ENCODE measurements at places on chromosomes 12 and 14.

- no peak for DNase-seq
Measured at GRCh38 chr12:23824358-23824757, 125.1 kb downstream of the SOX5 start.

GRCh38 chr12:1174659-1175058 lies 183.6 kb downstream of the ERC1 start:
- no peak for DNase-seq

DNA sequence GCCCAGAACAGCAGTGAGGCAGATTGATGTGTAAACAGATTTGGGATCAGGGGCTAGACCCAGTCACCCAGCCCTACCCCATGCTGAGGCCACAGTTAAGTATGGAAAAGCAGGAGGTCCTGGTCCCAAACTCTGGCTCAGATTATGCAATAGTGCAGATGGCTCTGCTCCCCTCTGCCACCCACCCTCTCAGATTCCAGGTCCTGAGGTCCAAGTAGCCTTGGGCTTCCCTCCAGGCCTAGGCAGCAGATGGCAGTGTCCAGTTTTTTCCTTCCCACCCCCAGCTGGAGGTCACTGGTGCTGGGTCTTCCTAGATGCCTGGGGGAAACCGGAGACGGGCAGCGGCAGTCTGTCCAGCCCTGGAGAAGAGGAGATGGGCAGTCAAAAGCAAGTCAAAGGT lies 2.8 kb upstream of the DHH start:
- DNase-seq, result no peak

DNA sequence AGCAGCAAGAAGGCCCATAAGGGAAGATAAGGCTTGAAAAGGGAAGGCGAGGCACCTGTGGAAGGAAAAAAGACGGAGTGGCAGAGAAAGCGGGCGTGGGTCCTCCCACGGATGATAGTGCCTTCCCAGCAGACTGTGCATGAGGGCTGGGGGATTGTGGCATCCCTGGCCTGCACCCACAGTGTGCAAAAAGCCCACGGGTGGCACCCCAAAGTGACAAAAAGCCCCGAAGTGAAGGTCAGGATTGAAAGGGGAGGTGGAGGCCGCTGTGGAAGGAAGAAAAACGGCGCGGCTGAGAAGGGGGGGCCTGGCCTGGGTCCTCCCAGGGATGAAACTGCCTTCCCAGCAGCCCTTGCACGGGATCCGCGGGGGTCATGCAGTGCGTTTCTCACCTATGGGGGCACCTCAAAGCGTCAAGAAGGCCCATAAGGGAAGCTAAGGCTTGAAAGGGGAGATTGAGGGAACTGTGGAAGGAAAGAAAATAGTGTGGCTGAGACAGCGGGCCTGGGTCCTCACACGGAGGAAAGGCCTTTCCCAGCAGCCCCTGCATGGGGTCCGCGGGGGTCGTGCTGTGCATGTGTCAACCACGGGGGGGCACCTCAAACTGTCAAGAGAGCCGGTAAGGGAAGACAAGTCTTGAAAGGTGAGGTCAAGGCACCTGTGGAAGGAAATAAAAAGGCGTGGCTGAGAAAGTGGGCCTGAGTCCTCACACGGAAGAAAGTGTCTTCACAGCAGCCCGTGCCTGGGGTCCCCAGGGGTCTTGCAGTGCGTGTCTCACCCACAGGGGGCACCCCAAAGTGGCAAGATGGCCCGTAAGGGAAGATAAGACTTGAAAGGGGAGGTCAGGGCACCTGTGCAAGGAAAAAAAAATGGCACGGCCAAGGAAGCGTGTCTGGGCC lies 274.1 kb downstream of the ALG10 start:
- no peak for DNase-seq

GRCh38 chr14:74618078-74618952 lies 6.3 kb upstream of the LTBP2 start:
- DNase-seq, result peak; percentile 10

GRCh38 chr14:68741839-68742470 lies 50.9 kb downstream of the ZFP36L1 start:
- DNase-seq, result no peak

DNA sequence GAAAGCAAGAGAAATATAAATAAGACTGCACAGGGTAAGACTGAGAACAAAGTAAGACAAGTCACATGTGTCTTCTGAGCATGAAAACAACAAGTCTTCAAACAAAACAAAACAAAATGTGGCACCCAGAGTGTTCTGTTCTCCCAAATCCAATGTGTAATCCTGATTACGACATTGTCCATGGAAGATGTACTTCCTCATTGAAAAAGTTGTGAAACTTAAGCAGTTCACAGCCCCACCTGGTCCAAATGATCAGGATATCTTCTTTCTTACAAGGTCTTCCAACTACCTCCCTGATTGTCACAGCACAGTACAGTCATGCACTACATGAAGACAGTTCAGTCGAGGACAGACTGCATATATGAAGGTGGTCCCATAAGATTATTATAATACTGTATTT lies 23.3 kb upstream of the NEK9 start:
- DNase-seq, result no peak

- no peak for DNase-seq
Measured at GRCh38 chr12:75981247-75982168, 50.1 kb downstream of the PHLDA1 start.

DNA sequence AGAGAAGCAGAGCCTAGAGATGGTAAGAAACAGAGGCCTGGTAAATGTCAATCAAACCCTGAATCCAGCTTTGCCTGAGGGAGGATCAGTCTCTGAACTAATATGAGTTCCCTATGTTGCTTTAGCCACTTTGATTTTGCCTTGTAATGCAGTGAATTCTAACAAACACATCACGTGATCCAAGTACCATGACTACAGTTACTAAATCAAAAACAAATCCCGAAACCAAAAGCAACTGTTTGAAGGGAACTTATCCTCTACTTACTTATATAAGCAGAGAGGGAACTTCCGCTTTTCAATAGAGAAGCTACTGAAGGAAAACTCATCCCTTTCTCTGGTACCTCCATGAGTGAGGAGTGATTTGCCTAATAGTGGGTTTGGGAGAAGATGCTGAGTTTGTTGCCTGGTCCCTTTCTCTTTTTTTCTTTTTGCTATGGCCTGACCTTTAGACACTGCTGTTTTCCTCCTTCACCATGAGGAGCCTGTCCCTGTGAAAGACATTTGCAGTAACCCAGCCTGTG lies 7.7 kb upstream of the PPTC7 start:
- no peak for DNase-seq

- DNase-seq, result no peak
Measured at GRCh38 chr12:130351326-130351725, 13.6 kb downstream of the PIWIL1 start.

DNA sequence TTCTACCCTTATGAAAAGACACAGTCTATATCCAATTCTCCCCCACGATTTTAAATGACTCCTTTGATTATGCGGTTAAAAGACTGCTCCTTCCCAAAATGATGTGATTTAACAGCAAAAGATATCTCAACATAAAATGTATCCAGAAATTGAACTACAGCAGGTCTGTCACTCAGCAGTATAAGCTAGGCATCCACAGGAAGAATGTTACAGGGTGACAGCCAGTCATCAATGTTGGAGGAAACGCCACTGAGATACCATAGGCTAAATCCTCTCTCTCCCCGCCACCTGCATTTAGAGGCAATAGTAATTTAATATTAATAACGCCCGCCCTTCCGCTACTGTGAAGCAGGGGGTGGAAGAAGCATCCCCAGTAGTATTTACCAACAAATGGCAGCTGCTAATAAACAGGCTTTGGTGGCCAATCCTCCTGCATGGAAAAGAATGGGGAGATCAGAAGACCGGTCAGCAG lies 613 bp downstream of the RECQL start:
- no peak for DNase-seq

DNA sequence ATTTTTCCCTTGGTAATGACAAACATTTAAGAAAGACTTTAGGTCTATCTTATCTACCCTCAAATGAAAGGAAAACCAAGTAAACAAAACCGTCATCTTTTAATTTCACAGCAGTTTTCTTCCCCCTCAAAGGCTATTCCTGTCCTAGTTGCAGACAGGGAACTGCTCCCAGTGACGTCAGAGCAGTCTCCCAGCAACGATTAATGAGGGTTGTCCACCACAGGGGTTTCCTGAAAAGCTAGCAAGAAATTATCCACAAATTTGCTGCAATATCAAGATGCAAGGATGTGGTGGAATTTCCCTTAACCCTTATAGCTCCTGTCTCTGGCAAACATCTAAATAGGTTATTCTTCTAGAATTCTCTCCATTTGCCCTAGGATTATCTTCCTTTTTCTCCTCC lies 89.1 kb upstream of the STAC3 start:
- DNase-seq, result no peak

- DNase-seq, result no peak
Measured at GRCh38 chr12:58074259-58074658, 132.9 kb downstream of the ATP23 start.

DNA sequence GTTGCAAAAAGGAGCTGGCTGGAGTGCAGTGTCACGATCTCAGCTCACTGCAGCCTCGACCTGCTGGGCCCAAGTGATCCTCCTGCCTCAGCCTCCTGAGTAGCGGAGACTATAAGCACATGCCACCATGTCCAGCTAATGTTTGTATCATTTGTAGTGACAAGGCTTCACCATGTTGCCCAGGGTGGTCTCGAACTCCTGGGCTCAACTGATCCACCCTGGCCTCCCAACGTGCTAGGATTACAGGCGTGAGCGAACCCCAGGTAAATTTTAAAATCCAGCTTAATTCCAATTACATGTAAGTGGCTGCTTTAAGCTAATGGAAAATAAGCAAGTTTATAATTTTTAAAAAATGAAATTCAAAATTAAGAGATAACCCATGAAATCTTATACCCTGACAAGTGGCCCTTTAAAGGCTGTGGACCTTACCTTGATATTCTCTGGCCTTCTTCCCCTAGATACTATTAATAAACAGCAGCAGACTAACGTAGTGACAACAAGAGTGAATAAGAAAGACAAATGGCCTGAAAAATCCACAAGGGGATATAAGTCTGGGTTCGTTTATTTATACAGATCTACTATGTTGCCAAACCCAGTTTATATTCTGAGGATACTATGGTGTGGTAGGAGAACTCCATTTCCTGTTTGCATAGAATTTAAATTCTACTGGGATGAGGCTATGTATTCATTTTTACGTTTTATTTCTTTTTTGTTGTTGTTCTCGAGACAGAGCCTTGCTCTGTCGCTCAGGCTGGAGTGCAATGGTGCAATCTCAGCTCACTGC lies 25.6 kb upstream of the SLC2A3 start:
- no peak for DNase-seq

GRCh38 chr14:77323571-77323970 lies 2.7 kb downstream of the GSTZ1 start:
- no peak for DNase-seq

- DNase-seq, result no peak
Measured at GRCh38 chr14:33940561-33941011, 10.3 kb downstream of the EGLN3 start.

DNA sequence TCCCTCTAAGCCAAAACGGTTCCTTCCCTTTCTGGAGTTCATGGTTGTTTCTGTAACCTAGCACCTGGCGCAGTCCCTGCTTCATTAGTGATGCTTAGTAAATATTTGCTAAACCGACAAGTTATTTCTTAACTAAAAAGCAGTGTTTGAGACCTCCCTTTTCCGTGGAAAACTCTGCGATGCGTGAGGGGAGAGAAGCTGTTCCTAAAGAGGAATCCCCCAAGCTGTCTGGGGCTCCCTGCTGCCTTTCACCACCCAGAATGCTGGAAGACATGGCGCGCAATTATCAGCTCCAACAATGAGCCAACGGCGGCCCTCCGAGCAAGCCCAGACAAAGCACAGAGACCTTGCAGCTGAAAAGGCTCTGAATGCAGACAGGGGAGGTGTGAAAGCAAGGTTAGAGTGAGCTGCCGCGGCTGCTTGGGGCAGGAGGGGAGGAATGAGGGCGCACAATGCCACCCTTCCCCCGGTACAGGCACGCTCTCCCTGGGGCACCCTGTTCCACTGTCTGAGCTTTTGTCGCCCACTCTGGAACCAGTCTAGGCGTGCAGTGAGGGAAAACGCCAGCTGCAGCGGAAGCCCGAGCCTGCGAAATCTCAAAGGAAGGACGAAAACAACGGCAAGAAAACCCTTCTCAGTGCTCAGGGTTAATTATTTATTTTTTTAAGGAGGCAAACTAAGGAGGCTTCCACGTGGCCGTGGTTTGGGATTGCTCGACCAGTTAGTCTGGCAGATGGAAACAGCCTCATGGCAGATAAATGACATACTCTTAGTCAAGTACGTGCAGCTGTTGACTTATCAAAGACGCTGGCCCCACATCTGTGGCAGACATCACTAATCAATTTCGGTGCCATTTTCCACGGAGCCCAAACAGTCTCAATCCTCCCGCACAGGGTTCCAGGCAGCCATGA lies 66.3 kb downstream of the RBM19 start:
- no peak for DNase-seq
